ENCODE measurements at places on chromosomes 5 and 9. TPM values are rescaled to one million over a fixed set of nuclear protein-coding genes. Genes with fewer than 3 reads are reported as not detected.

The SMIM33 gene
- total RNA-seq, result not detected

The PCSK5 gene
- total RNA-seq, result 9.8 TPM

The PTGER4 gene
- total RNA-seq, result 22.4 TPM

The SURF4 gene
- 233 TPM for total RNA-seq

The CDKN2A gene
- total RNA-seq, result 404 TPM

The FOXD4 gene
- total RNA-seq, result not detected

The FBXL7 gene
- total RNA-seq, result not detected

The ZDHHC11B gene
- total RNA-seq, result not detected

The LCN15 gene
- not detected for total RNA-seq

The IFNA6 gene
- not detected for total RNA-seq

The CDKN2B-AS1 gene
- 12.5 TPM for total RNA-seq

The AMBP gene
- not detected for total RNA-seq

The CCDC183 gene
- total RNA-seq, result 5.3 TPM

The PCDH1 gene
- 101 TPM for total RNA-seq

The CTNND2 gene
- not detected for total RNA-seq

Measured in PC-9 (cell line).